GM23338 (cell line): ENCODE measurements at places on chromosomes 5 and 9. TPM values are rescaled to one million over a fixed set of nuclear protein-coding genes. Genes with fewer than 3 reads are reported as not detected.
A peak's percentile ranks its signal among the peaks of the same experiment; 100 is the strongest.

ABCA2 gene
- 14.2 and 16.0 TPM in 2 replicates for total RNA-seq

GRCh38 chr9:130078547-130078946, 24.8 kb downstream of the GPR107 start:
- no peak overlapping the region for H3K4me3 ChIP-seq
- H3K4me1 ChIP-seq: no peaks in the 10 kb centered on the region
- peaks cover 26% of the 10 kb centered on the region for H3K36me3 ChIP-seq
- no peaks in the 10 kb centered on the region for H3K27me3 ChIP-seq

ZNF483 gene
- total RNA-seq: 84.5 and 112 TPM in 2 replicates

DNA sequence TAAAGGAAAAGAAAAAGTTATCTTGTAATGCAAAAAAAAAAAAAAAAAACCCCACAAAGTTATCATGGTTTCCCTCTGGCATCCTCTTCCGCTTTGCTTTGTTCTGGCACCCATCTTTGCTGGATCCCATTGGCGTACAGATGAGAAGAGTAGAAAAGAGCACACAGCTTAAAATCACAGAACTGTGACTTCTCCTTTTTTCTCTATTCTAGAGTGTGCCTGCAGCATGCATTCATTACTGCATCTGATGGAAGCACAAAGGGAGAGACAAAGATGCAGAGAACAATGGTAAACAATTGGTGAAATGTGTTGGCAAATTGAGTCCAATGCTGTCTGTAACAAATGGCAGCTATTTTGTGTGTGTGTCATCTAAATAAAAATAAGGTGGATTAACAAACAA, 440.8 kb upstream of the PIK3R1 start:
- DNase-seq: no peak
- peaks cover 12% of the 10 kb centered on the region for H3K4me1 ChIP-seq
- no peaks in the 10 kb centered on the region for H3K27me3 ChIP-seq
- H3K36me3 ChIP-seq: no peaks in the 10 kb centered on the region

GRCh38 chr9:135415586-135415985, 64.0 kb upstream of the PPP1R26 start:
- no peak for DNase-seq
- no peak overlapping the region for H3K4me3 ChIP-seq
- no peaks in the 10 kb centered on the region for H3K27me3 ChIP-seq

DNA sequence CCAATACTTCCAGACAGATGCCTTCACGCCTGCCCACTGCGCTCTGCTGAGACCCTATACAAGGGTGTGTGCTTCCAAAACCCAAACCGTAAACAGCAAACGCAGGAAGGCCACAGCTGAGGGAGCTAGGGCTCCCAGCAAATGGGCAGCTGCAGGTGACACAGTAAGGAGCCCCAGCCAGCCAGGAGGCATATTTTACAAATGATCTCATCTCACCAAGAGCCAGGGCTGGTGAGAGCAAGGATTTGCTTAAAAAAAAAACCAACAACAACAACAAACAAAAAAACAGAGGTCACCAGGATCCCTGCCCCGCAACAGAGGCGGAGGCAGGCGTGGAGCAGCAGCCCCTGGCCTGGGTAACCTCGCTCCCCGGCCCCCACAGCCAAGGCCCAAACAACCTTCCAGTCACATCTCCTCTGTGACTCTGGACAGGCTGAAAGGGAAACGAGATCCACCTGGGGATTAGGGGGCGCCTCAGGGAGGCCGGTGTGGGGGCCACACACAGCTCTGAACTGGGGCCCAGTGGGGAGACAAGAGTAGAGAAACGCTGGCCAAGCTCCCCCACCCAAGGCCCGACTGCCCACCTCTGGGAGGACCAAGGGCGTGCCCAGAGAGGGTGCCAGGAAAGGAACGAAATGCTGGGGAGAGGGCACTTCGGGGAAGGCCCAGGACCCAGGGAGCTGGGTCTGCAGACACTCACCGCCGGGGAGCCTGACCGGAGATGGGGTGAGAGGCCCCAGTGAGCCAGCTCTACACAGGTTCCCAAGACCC, 3.3 kb downstream of the NACC2 start:
- DNase-seq: no peak
- H3K27ac ChIP-seq: peak overlapping the region; percentile 55; the same call in 1 of the 2 replicates
- no peaks in the 10 kb centered on the region for H3K36me3 ChIP-seq
- no peak overlapping the region for H3K4me3 ChIP-seq
- H3K27me3 ChIP-seq: peaks cover 27% of the 10 kb centered on the region

C6 gene
- not detected in 2 replicates for total RNA-seq

DNA sequence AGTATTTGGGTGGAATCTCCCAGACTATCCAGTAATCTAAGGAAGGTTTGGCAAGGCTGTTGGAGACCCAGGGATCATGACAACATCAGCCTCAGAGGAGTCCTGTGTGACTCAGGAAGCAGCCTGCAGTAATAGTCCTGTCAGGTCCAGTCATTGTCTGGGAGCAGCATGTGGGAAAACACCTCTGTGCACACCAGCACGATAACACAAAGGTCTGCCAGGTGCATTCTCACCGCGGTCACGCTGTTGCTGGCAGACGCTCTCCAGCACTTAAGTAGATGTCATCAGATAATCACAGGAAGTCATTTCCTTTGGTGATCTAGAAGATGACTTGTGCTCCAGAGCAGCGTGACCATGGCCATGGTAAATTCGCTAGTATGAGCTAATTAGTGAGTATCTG, 99.2 kb upstream of the IQGAP2 start:
- no peaks in the 10 kb centered on the region for H3K4me1 ChIP-seq
- H3K27me3 ChIP-seq: no peaks in the 10 kb centered on the region
- H3K4me3 ChIP-seq: no peak overlapping the region
- no peak for DNase-seq

RETREG1 gene
- 2.2 and 2.3 TPM in 2 replicates for total RNA-seq

GRCh38 chr9:115590011-115590410, 472.1 kb upstream of the TNC start:
- no peak overlapping the region for H3K27ac ChIP-seq
- H3K4me1 ChIP-seq: 0 out of 2 replicates have a peak, but pooled peaks cover under 1% of the 10 kb centered on the region
- H3K27me3 ChIP-seq: no peaks in the 10 kb centered on the region
- DNase-seq: no peak
- no peaks in the 10 kb centered on the region for H3K36me3 ChIP-seq
- H3K4me3 ChIP-seq: no peak overlapping the region

DNA sequence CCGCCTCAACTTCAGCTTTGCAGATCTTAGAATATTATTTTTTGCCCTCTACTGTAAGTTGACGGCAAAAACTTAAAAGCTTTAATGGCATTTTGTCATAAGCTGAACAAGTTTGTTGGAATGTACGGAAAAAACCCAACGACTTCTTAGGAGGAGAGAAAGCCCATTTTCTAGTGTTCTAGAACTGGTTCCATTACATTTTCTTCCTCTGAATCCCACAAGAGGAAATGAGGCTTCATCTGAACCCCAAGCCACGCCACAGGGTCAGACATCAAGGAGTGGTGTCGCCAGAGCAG, 113.7 kb downstream of the LHFPL2 start:
- no peak for DNase-seq
- no peak overlapping the region for H3K4me3 ChIP-seq
- no peaks in the 10 kb centered on the region for H3K27me3 ChIP-seq
- no peaks in the 10 kb centered on the region for H3K36me3 ChIP-seq
- peaks cover 12% of the 10 kb centered on the region; the same call in 1 of the 2 replicates for H3K4me1 ChIP-seq
- 0 out of 2 replicates have a peak overlapping the region, but pooled peaks have one; percentile 26 for H3K27ac ChIP-seq

- no peak overlapping the region for H3K4me3 ChIP-seq
- no peaks in the 10 kb centered on the region for H3K27me3 ChIP-seq
- DNase-seq: no peak
- no peaks in the 10 kb centered on the region for H3K36me3 ChIP-seq
- H3K27ac ChIP-seq: no peak overlapping the region
Observed at GRCh38 chr9:80994892-80995291, 694.5 kb downstream of the TLE1 start.

DNA sequence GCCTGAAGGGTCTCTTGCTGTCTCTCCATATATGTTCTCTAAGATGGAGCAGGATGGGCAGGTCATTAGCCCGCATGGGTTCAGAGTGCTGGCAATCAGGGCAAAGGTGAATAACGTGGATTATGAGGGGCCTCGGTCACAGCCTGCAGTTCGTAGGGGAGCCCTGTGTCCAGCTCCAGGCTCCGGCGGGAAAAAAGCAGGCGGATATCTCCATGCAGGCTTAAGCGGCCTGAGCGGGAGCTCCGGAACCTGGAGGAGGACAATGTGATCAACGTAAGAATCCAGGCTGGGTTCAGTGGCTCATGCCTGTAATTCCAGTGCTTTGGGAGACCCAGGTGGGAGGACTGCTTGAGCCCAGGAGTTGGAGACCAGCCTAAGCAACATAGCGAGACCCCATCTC, 2.2 kb upstream of the STOML2 start:
- no peaks in the 10 kb centered on the region for H3K27me3 ChIP-seq
- H3K36me3 ChIP-seq: peaks cover 3% of the 10 kb centered on the region; the same call in 1 of the 2 replicates
- no peak overlapping the region for H3K4me3 ChIP-seq

DNA sequence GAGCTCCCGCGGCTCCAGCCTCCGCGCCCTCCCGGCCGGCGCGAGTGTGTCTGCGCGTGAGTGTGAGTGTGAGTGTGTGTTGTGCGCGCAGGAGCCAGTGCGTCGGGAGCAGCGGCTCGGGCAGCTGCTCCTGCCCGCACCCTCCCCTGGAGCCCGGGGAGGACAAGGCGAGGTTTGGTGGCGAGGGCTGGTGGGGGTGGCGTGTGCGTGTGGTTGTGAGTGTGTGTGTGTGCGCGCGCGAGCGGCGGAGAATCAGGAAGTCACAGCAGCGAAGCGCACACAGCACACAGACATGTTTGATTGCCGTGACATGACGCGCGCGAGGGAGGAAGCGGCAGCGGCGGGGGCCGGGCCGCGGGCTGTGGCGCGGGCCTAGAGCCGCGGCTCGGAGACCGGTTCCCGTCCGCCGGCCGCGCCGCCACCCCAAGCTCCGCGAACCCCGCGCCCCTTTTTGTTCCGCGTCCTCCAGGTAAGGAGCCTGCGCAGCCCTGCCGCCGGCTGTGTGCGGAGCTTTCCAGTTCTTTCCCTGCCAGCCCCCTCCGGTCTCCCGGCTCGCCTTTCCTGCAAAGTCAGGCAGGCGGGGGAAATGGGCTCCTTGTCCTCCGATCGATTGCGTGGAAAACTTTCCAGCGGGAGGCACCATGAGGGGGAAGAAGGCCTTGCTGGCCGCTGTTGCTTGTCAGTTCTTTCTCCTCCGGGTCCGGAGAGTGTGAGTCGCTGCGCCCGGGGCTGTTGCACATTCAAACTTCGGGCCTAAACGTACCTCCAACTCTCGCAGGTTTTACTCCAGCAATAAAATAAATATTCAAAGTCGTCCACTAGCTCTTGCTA, 2.4 kb downstream of the SMARCA2 start:
- peaks cover 36% of the 10 kb centered on the region for H3K4me1 ChIP-seq
- H3K4me3 ChIP-seq: peak overlapping the region; percentile 91
- no peak overlapping the region for H3K27ac ChIP-seq
- H3K27me3 ChIP-seq: peaks cover 73% of the 10 kb centered on the region

GRCh38 chr5:171272996-171273970, 35.8 kb upstream of the TLX3 start:
- peaks cover 11% of the 10 kb centered on the region for H3K4me1 ChIP-seq
- peak; percentile 82 for DNase-seq
- no peaks in the 10 kb centered on the region for H3K27me3 ChIP-seq
- H3K27ac ChIP-seq: no peak overlapping the region
- H3K4me3 ChIP-seq: no peak overlapping the region

GRCh38 chr5:17359451-17360011, 138.5 kb upstream of the TAF11L2 start:
- no peaks in the 10 kb centered on the region for H3K36me3 ChIP-seq
- H3K4me3 ChIP-seq: no peak overlapping the region
- no peaks in the 10 kb centered on the region for H3K4me1 ChIP-seq
- no peaks in the 10 kb centered on the region for H3K27me3 ChIP-seq
- no peak for DNase-seq
- H3K27ac ChIP-seq: no peak overlapping the region

GNAQ gene
- total RNA-seq: 43.1 and 59.1 TPM in 2 replicates

CRB2 gene
- total RNA-seq: 9.8 and 10.2 TPM in 2 replicates

ZNF454 gene
- 5.9 and 12.8 TPM in 2 replicates for total RNA-seq

GRCh38 chr5:129743541-129744187, 4.2 kb upstream of the MINAR2 start:
- no peaks in the 10 kb centered on the region for H3K27me3 ChIP-seq
- no peak overlapping the region for H3K4me3 ChIP-seq
- no peaks in the 10 kb centered on the region for H3K36me3 ChIP-seq

SPATA9 gene
- not detected in 2 replicates for total RNA-seq

GRCh38 chr9:133493428-133493827, 14.5 kb upstream of the SLC2A6 start:
- no peaks in the 10 kb centered on the region for H3K36me3 ChIP-seq
- no peak overlapping the region for H3K27ac ChIP-seq
- no peak overlapping the region for H3K4me3 ChIP-seq

PCDHA9 gene
- 3.2 and 3.3 TPM in 2 replicates for total RNA-seq

CER1 gene
- total RNA-seq: 2.4 and 4.4 TPM in 2 replicates

- peaks cover 4% of the 10 kb centered on the region; the same call in 1 of the 2 replicates for H3K4me1 ChIP-seq
- no peak overlapping the region for H3K27ac ChIP-seq
- DNase-seq: no peak
- H3K4me3 ChIP-seq: no peak overlapping the region
- no peaks in the 10 kb centered on the region for H3K36me3 ChIP-seq
- no peaks in the 10 kb centered on the region for H3K27me3 ChIP-seq
Observed at GRCh38 chr5:4188704-4189103, 593.1 kb downstream of the IRX1 start.

GRCh38 chr5:180330810-180331646, 22.1 kb downstream of the GFPT2 start:
- peaks cover 15% of the 10 kb centered on the region for H3K4me1 ChIP-seq
- H3K27ac ChIP-seq: peak overlapping the region; percentile 99
- H3K36me3 ChIP-seq: peaks cover 68% of the 10 kb centered on the region
- no peaks in the 10 kb centered on the region for H3K27me3 ChIP-seq

- peaks cover 9% of the 10 kb centered on the region for H3K4me1 ChIP-seq
- H3K27me3 ChIP-seq: no peaks in the 10 kb centered on the region
Observed at GRCh38 chr5:351084-351920, 29.8 kb downstream of the AHRR start.

- DNase-seq: peak; percentile 96
- H3K4me1 ChIP-seq: peaks cover 10% of the 10 kb centered on the region
- H3K27ac ChIP-seq: peak within 1 kb of the TSS; percentile 94
- peaks cover 14% of the 10 kb centered on the region; the same call in 1 of the 2 replicates for H3K36me3 ChIP-seq
- H3K4me3 ChIP-seq: peak within 1 kb of the TSS; percentile 99
Observed at GRCh38 chr9:34126207-34127034, at the start of gene DCAF12. DCAF12 (minus strand) TSS chr9:34126698; CDS start chr9:34126431, 267 bp downstream.

- no peaks in the 10 kb centered on the region for H3K36me3 ChIP-seq
- DNase-seq: no peak
- H3K27me3 ChIP-seq: no peaks in the 10 kb centered on the region
- H3K4me3 ChIP-seq: no peak overlapping the region
Observed at GRCh38 chr5:39284552-39284951, 65.2 kb upstream of the FYB1 start.

DNA sequence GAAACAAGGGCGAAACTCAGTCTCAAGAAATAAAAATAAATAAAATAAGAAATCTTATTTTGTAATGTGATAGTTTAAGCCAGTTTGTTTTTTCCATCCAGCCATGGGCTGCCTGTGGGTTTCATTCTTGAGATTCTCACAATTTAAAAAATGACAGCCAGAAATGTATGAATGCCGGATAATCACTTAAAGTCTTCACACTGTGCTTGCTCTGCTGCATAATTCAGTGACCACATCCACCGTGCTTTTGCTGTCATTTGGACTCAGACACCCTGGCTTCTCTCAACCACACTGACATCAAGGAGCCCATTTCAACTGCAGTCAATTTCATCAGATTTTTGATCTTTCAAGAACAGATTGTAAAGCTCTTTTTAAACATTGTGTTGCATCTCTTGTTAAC, 61.0 kb upstream of the DAPK1 start:
- DNase-seq: no peak
- H3K4me3 ChIP-seq: no peak overlapping the region
- peaks cover 17% of the 10 kb centered on the region for H3K4me1 ChIP-seq
- H3K27ac ChIP-seq: no peak overlapping the region
